ENCODE measurements at places on chromosomes 5 and 9.
A peak's percentile ranks its signal among the peaks of the same experiment; 100 is the strongest.

DNA sequence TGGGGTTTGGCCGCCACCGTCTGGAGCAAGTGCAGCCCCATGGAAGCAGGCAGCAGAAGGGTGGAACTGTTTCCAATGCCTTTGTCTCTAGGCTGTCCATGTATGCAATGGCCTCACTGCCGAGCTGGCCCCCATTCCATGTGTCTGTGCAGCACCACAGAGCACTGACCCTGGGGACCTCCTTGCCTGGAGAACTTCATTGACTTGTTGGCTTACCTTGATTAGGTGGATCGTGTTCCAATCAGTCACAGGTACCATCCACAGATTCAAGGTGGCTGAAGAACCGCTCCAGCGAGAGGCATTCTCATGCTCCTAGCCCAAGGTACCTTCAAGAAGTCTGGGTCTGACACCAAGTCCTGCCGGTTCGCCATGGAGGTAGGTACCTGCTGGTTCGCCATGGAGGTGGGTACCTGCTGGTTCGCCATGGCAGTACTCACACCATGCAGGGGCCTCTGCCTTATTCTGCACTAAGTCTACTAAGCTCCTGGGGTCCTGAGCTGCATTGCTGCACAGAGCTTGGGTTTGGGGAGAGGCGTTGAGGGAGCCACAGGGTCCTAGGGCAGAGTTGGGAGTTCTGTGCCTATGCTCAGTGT is 358.3 kb upstream of the IRX1 start:
- no peak for DNase-seq

DNA sequence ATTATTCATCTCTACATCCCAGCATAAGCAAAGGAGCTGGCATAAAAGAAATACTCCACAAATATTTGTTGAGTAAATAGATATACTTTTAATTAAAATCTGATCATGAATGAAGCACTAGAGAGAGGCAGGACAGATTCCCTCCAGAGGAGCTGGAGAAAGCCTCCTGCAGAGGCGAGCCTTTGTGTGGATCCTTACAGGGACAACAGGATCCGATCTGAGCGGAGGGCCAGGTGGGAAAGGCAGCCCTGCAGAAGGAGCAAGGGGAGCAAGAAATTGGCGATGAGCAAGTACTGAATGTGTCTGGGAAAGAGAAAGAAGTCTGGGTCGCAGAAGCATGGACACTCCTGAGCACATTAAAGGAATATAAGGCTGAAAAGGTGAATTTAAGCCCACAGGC is 69.4 kb downstream of the EBF1 start:
- DNase-seq, result no peak

- DNase-seq, result no peak
These were observed 7.1 kb upstream of the GNAQ start for GRCh38 chr9:78038620-78039300.

GRCh38 chr5:128201065-128201926 is 117.7 kb downstream of the SLC12A2 start:
- peak; percentile 60 for DNase-seq

GRCh38 chr9:109307380-109308240 is 13.2 kb downstream of the EPB41L4B start:
- DNase-seq, result no peak

DNA sequence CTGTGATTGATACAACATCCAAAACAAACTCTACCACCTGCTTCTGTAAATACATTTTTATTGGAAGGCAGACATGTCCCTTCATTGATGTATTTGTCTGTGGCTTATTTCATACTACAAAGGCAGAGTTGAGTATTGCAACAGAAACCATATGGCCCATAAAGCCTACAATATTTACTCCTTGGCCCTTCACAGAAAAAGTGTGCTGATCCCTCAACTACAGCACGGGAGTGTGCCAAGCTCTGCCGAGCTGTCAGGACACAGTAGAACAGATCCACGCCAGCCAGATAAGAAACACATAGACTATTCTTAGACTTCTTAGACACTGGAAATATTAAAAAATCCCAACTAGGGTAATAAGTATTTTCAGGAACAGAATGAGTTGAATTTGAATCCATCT is 13.2 kb downstream of the TICAM2 start:
- DNase-seq, result no peak

DNA sequence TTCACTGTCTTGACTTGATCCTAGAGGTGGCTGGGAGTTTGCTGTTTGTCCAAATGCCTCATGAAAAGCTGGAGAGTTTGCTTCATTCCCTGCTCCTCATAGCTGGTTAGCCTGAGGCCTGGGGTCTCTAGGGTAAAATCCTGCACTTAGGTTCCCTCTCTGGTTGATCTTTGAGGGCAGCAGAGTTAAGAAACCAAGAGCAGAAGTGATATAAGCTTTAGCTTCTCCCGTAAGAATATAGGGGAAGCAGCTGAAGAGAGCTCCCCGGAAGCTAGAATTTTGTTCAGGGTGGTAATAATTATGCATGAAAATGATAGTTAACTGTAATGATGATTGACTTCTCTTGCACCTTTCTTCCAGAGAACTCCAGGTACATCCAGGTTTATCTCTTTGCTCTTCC is 1.4 kb downstream of the FAM53C start:
- DNase-seq, result no peak

DNA sequence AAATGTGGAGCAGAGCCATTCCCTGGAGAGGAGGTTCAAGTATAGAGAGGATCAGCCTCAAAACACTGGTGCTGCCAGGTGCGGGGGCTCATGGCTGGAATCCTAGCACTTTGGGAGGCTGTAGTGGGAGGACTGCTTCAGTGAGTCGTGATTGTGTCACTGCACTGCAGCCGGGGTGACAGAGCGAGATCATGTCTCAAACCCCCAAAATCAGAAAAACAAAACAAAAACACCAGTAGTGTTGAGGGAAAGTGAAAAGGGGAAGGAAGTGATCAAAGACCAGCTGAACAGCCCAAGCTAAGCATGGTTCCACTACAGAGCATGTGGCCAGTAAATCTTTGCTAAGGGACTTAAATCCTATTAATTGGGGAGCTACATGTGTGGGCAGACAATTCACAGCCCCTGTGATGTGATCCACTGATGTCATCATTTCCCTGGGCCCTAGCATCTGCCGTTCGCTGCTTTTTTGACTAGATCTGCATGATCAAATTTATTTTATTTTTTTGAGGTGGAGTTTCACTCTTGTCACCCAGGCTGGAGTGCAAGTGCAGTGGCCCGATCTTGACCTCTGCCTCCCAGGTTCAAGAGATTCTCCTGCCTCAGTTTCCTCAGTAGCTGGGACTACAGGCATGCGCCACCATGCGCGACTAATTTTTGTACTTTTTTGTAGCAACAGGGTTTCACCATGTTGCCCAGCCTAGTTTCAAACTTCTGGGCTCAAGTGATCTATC is 2.7 kb upstream of the PCBD2 start:
- no peak for DNase-seq

DNA sequence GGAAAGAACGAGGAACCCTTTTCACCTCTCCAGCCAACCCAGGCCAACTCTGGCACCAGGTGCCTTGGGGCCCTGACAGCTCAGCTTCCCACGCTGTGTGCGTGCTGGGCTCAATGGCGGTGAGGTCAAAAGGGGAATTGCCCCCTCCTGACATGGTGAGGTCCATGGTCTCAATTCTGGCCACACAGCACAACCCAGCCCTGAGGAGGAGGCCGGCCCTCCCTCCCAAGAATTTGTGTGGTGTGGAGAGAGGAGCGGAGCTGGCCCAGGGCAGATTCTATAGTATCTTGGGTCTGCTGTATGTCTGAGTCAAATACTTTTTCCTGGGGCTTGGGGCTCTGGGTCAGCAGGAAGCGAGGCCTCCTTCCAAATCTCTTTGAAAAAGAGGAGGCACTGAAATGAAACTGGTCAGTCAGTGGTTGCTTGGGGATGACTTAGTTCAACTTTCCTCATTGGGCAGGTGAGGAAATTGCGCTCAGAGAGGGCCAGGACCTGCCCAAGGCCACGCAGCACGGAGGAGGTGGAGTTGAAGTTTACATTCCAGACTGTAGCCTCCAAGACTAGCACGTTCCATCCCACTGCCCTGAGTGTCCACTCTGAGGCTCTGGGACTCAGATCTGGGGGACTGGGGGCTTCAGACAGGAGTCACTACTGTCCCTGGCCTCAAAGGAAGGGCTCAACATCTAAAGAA is 15.6 kb downstream of the COL27A1 start:
- DNase-seq, result no peak

DNA sequence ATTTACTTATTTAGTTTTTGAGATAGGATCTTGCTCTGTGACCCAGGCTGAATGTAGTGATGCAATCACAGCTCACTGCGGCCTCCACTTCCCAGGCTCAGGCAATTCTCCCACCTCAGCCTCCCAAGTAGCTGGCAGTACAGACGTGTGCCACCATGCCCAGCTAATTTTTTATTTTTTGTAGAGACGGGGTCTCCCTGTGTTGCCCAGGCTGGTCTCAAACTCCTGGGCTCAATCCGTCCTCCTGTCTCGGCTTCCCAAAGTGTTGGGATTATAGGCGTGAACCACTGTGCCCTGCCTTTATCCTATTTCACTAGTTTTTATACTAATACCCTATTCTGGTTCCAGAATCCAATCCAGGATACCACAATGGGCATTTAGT is 6.8 kb downstream of the RPS14 start:
- no peak for DNase-seq

- no peak for DNase-seq
These were observed 441.8 kb upstream of the CCNG1 start for GRCh38 chr5:162995568-162995967.

DNA sequence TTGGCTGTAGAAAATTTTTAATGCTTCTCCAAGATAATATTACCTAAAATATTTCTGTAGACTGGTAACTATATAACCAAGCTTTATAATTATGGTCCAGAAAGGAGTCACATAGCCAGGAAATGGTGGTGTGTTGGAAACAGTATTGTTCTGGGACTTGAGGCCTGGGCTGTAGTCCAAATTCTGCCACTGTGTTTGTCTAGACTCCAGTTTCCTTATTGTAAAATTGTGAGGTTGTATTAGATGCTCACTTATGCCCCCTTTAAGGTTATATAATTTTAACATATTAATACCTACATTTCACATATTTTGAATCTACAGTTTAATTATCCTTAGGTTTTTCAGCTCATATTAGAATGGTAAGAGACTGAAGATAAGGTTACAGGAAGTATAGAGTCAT is 42.4 kb downstream of the STX17 start:
- no peak for DNase-seq
